Sciatic nerve (tissue), 2 donors: ENCODE measurements at places on chromosomes 11 and 22. TPM values are rescaled to one million over a fixed set of nuclear protein-coding genes. Genes with fewer than 3 reads are reported as not detected.

ZNF214 gene
- 8.3 TPM for total RNA-seq

SYT8 gene
- 1.1 TPM for total RNA-seq

PRG2 gene
- total RNA-seq = not detected

DNA sequence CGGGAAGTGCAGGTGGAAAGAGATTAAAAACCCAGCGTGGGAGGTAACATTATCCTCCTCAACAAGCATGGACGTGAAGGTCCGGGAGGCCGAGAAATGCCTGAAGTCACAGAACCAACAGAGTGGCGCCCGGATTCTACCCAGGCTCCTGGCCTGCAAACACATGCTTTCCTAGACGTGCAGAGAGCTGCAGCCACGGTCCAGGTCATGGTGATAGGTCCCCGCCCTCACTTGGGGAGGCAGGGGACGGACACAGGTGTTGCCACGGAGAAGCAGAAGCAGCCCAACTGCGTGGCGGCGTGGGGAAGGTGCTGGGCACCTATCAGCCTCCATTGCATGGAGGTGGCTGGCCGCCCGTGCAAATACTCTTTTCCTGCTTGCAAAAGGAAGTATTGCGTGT lies 148.8 kb downstream of the MPPED1 start:
- DNase-seq = no peak

IFT27 gene
- 23.9 TPM for total RNA-seq

- peak; percentile 42 for DNase-seq
These were observed 70.4 kb upstream of the KCNQ1OT1 start for GRCh38 chr11:2770096-2770751.

GRCh38 chr22:48968201-48968959 lies 859.3 kb downstream of the BRD1 start:
- DNase-seq = peak; percentile 48

OR4C46 gene
- total RNA-seq = not detected

GRCh38 chr11:33134276-33134675 lies 27.0 kb downstream of the CSTF3 start:
- DNase-seq = no peak

CDPF1 gene
- total RNA-seq = 6.8 TPM

DNA sequence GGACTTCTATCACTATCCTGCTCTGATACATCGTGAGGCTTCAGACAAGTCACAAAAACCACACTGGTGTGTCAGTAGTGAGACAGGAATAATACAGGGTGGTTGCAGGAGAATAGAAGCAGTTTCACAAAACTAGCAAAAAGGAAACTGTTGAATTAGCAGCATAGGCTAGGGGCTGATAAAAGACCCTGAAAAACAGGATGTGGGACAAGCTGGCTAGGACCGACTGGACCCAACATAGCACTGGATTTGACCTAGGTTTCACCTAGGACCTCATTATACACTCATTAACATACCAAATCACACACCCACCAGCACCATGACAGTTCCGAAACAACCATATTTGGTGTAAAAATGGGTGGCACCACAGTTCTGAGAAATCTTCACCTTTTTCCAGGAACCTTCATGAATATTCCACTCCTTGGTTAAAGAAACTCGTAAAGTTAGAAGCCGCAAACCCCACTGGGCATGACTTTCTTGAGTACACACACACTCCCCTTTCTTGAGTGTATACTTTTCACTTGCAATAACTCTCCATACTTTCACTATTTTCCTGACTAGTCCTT lies 76.2 kb downstream of the SLC1A2 start:
- no peak for DNase-seq

GRCh38 chr11:34501949-34502348 lies 11.6 kb downstream of the ELF5 start:
- DNase-seq = no peak

DNA sequence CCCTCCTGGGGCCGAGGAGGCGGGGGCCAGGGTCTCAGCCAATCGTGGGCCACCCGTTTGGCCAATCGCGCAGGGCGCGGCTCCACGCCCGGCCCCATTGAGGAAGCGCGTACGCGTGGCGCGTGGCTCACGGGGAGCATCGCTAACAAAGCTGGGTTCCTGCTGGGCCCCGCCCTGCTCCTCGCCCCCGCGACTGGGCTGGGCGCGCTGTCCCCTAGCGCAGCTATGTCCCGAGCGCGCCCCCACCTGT lies 614 bp upstream of the ASCL2 start:
- DNase-seq = peak; percentile 63

DNA sequence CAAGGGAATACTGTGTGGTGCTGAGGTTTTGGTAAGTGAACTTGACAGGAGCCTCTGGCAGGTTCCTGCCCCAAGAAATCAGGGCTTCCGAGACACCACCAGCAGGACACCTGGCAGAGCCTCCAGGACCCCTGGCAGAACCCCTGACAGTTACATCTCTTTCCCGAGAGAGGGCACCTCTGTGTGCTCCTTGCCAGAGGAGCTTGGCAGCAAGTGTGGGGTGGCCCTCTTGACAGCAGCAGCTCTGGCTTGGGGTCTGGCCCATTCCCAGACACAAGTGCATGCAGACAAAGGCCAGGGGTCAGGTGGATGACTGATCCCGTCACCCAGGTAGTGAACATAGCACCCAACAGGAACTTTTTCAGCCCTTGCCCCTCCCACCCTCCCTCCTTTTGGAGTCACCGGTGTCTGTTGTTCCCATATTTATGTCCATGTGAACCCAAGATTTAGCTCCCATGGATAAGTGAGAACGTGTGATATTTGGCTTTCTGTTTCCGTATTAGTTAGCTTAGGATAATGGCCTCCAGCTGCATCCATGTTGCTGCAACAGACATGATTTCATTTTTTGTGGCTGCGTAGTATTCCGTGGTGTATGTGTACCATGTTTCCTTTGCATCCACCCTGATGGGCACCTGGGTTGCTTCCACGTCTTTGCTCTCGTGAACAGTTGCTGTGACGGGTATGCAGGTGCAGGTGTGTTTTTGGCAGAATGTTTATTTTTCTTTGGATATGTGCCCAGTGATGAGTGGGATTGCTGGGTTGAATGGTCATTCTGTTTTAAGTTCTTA lies 21.2 kb upstream of the OSBPL5 start:
- no peak for DNase-seq

DNA sequence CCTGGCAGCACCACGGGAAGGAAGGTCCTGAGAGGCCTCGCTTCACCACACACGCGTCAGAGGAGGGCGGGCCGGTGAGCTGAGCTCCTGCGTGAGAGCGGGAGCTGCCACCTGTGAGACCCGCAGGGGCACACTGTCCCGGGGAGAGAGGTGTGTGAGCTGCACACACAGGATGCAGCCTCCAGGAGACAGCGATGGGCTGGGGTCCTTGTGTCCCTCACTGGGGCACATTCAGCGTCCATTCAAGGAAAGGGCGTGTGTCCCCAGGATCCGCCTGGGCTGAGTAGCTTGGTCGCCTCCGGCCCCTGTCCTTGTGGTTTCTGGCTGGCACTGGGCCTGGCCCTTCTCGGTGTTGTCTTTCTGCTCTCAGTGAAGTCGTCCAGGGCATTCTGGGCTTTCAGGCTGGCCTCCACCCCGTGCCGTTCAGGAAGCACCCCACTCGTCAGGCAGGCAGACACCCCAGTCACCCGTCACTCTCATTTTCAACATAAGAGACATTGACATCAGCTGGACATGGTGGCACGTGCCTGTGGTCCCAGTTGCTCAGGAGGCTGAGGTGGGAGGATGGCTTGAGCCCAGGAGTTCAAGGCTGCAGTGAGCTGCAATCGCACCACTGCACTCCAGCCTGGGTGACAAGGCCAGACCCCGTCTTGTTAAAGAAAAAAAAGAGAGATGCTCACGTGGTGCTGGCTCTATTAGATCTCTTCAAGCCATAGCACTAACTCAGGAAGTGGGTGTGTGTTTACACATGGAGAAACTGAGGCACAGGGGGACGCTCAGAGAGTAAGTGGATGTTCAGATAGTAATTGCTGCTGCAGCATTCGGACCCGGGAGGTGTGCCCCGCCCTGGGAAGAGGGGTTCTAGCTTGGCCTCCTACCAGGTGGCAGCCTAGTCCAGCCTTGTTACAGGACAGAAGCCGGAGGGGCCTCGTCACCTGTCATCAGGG lies 1081.6 kb downstream of the BRD1 start:
- peak; percentile 50 for DNase-seq

GRCh38 chr11:65503368-65503948 lies 4.6 kb downstream of the MALAT1 start:
- no peak for DNase-seq

DNA sequence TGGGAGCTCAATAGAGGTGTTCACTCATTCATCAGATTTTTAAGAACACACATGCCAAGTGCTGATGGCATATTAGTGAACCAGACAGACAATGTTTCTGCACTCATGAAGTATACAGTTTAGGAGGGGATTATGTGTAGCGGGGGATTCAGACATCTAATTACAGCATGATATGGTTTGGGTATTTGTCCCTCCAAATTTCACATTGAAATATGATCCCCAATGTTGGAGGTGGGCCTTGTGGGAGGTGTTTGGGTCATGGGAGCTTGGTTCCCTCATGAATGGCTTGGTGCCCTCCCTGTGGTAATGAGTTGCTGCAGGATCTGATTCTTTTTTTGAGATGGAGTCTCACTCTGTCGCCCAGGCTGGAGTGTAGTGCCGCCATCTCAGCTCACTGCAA lies 8.9 kb upstream of the RAB3IL1 start:
- DNase-seq = no peak

DNA sequence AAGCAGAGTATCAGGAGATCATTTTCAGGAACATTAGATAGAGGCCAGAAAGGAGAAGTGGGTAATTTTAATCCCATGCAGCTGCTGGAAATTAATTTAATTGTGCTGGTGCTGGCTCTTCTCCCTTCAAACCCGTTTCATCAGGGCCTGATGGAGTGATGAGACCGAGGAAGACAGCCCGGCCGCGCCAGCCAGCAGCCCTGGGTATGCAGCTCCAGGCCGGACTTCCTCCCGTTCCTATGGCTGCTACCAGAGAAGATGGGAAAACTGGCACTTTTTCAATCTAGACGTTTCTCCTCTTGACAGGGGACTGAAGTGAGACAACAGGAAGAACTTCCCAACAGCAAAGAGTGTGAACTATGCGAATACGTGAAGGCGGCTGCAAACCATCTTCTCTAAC lies 24.6 kb upstream of the ZBTB16 start:
- DNase-seq = no peak

DNA sequence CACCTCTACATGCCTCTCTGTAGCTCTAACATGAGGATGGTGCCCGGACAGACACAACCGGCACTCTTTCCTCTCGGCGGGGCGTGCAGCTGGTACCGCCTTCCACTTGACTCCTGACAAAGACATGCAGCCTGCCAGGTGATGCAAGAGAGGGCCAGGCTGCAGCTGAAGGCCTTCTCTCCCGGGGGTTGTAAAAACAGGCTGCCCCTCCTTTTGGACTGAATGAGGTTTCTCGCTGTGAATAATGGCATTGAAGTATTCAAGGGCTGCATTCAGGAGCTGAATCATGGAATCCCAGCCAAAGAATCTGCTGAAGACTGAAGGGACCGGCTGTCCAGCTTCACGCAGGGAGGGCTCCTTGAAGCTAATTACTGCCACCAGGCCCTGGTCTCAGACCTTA lies 110.9 kb downstream of the GALNT18 start:
- no peak for DNase-seq

YPEL1 gene
- 8.2 TPM for total RNA-seq

ACR gene
- total RNA-seq = 1.5 TPM

C11orf87 gene
- total RNA-seq = 0.09 TPM

- DNase-seq = no peak
These were observed 89.9 kb upstream of the APOA1 start for GRCh38 chr11:116927163-116927974.

- peak; percentile 56 for DNase-seq
These were observed 3.2 kb downstream of the DERL3 start for GRCh38 chr22:23835484-23836144.

DNA sequence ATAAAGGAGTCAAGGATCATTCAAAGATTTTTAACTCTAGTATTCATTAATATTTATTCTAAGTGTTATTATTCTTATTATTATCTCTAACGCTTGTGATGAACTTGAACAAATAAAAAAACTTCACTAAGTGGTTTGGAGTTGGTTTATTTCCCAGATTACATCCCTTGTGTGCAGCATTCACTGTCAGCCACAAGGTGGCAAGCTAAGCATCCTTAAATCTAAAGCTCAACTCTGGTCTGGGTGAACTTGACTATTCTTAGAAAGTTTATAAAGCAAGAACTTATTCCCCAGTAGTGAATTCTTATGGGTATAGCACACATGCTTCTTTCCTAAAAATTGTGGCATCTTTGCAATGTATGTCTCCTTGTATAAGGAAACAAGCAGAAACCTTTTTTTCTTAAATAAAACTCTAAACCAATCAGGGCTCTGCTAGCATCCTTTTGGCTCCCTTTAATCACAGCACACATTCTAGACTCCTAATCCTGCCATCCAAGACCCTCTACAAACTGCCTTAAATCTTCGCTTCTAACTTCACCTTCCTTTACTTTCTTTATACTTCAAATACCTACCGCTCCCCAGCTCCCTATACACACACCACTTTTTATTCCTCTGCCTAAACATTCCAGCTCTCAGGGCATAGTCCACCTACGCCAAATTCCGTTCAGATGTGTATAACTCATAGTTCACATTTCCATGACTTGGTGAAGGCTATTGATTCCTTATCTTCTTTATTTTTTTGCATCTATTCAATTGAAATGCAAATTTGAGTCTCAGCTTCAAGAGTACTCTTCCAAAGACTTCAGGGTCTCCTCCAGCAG lies 1068.8 kb downstream of the DLG2 start:
- no peak for DNase-seq

- DNase-seq = no peak
These were observed 90.4 kb downstream of the RELT start for GRCh38 chr11:73466643-73467042.

GRCh38 chr11:102191832-102192231 lies 81.6 kb downstream of the YAP1 start:
- DNase-seq = no peak

GRCh38 chr22:39237318-39238100 lies 7.3 kb downstream of the PDGFB start:
- no peak for DNase-seq

DNA sequence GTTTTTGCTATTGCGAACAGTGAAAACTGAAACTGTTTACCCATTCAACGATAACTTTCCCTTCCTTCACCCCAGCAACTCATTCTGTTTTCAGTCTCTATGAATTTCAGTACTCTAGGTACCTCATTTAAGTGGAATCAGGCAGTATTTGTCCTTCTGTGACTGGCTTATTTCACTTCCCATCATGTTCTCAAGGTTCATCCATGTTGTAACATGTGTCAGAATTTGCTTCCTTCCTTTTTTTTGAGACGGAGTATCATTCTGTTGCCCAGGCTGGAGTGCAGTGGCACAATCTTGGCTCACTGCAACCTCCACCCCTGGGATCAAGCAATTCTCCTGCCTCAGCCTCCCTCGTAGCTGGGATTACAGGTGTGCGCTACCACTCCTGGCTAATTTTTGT lies 23.7 kb downstream of the HTR3B start:
- DNase-seq = no peak

DNA sequence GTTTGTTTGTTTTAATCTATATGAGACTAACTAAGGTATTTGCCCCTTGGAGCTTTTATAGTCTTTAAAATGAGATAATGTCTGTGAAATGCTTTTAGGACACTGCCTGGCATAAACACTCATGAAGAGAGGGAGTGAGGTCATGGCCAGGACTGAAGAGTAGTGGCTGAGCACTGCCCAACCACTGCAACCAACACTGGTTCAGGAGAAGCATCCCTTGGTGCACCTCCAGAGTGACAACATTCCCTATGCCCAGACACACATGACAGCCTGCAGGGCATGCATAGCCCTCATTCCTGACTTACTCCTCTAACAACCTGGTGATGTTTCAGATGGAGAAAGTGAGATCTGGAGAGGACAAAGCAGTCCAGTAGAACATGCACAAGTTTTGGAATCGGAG lies 36.1 kb downstream of the ME3 start:
- no peak for DNase-seq
